Fibroblast of mammary gland (primary cell): ENCODE measurements at places on chromosomes 7 and 10.
A peak's percentile ranks its signal among the peaks of the same experiment; 100 is the strongest.

- peak; percentile 98 for DNase-seq
These were observed at the start of gene COL1A2 for GRCh38 chr7:94394437-94395140. TSS of gene COL1A2 (plus strand) at chr7:94394895. CDS start at chr7:94395032, 137 bp downstream.

DNA sequence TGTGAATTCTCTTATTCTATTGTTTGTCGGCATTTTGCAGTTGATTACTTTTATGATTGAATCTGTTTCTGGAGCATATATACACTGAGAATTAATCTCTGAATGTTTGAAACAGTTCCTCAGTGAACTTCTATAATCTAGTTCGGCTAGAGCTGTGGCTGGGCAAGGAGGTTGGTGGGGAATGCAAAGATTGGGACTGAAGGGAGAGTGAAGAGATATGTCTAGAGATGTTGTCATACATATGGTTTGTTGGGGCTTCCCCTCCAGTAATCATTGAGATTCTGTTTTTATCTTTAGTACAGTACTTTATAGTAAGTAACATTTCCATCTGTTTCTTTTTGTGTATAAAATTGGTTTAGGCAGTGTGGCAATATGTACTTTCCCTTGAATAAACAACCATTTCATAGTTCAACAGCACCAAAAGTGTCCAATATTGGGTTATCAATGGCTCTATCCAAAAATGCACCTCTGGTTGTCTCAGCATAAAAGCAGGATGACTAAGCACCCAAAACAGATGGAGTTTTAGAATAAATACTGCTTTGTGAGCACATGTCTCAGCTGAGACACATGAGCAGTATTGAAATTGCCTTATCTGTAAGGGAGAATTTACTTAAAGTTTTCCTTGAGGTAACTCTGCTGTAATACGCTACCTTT lies 36.7 kb downstream of the WAC start:
- DNase-seq = peak; percentile 56

DNA sequence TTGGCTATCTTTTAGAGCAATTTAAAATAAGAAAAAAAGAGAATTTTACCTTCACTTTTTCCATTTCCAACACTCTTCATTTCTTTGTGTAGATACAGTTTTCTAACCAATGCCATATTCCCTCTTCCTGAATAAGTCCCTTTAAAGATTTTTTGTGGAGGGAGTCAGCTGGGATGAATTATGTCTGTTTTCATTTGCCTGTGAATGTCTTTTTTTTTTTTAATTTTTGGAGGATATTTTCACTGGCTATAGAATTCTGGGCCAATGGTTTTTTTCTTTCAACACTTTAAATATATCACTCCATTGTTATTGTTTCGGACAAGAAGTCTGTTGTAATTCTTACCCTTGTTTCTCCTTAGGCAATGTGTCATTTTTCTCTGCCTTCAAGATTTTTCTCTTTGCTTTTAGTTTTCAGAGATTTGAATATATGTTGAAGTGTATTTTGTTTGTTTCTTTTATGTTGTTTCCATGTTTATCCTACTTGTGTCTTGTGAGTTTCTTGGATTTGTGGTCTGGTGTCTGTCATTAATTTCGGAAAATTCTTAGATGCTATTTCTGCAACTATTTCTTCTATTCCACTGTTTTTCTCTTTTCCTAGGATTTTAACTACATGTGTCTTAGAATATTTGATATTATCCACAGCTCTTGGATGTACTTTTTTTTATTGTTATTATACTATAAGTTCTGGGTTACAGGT lies 20.0 kb upstream of the CXCL12 start:
- no peak for DNase-seq

DNA sequence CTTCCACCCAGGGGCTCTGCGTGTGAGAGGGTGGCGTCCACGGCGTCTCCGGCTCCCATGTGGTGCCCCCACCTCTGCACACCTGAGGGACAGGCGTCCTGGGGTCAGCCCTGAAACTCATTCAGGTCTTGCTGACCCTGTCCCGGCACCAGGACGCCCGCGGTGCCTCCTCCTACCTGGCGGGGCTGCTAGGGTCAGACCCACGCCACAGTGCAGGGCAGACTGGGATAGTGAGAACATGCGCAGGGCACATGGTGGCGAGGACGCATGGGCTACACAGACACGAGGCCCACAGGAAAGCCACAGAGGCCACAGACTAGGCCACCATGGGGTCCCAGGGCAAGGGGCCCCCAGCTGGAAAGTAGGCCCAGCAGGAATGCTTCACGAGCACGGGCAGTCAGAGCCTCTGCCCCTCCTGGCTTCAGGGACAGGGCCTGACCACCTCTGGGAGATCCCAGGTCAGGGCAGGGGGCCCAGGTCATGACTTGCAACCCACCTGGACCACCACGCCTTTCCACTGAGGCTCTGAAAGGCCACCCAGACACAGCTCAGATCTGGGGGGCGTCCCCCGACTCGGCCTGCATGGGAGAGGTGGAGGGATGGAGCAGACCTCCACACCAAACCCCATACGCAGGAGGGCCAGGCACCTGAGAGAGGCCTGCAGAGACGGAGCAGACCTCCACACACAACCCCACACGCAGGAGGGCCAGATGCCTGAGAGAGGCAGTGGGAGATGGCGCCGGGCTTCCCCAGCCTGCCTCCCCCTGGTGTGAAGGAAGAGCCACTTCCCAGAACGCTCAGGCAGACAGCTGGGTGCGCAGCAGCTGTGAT lies 188.6 kb downstream of the ELFN1 start:
- DNase-seq = no peak

GRCh38 chr10:72029414-72029813 lies 58.9 kb downstream of the SPOCK2 start:
- no peak for DNase-seq

- no peak for DNase-seq
These were observed 313.4 kb downstream of the DNAJB6 start for GRCh38 chr7:157650131-157650631.

GRCh38 chr7:75694638-75695399 lies 43.9 kb downstream of the HIP1 start:
- DNase-seq = no peak

GRCh38 chr10:120543291-120543690 lies 86.3 kb downstream of the PLPP4 start:
- DNase-seq = no peak

GRCh38 chr10:133458021-133458709 lies 4.4 kb downstream of the SCART1 start:
- DNase-seq = no peak

DNA sequence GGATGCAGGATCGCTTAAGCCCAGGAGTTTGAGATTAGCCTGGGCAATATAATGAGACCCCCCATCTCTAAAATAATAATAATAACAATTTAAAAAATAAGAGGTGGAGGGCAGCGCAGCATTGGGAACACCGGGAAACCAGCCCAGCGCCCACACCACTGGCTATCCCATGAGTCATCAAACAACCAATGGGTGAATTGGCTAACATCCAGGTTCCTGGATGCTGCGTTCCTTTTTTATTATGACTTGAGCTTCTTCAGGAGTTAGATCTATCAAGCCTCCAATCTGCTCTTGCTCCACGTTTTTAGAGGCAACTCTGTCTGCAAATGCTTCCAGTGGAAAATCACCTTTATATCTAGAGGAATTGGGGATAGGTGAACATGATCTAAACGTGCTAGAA lies 10.0 kb upstream of the LRRC4 start:
- DNase-seq = peak; percentile 88

DNA sequence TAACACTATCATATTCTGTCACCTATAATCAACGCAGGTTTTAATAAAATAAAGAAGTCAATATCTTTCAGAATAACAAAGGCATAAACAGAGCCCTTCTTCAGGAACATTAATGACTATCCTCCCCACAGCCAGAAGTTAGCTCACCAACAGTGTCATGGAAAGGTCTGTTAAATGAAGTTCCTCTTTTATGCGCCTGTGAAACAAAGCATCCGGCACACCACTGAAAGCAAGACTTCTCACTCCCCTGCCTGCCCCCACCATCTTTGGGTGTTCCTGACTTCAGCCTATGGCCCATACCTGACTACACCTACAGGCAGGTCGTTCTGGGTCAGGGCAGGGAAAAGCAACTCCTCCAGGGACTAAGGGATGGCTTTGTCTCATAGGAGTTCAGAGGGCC lies 205.4 kb downstream of the FANK1 start:
- DNase-seq = no peak

DNA sequence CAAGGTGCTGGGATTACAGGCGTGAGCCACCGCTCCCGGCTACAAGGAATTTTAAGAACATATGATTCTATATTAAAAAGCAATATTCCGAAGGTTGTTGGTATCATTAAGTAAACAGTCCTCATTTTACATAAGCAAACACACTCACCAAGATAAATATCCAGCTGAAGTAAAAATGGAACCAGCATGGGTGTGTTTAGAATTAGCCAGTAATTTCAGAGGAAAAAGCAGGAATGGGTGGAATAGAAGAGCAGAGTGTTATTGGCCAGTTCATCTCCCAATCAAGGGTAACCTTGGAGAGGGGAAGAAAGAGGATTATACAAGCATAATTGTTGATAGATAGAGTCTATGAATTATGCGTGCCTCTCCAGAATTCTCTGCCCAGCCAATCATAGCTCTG lies 31.7 kb upstream of the MAT1A start:
- DNase-seq = no peak

- DNase-seq = no peak
These were observed 6.7 kb downstream of the RASSF4 start for GRCh38 chr10:44966129-44966815.

GRCh38 chr10:93068411-93069244 lies 5.1 kb upstream of the CYP26A1 start:
- peak; percentile 49 for DNase-seq

DNA sequence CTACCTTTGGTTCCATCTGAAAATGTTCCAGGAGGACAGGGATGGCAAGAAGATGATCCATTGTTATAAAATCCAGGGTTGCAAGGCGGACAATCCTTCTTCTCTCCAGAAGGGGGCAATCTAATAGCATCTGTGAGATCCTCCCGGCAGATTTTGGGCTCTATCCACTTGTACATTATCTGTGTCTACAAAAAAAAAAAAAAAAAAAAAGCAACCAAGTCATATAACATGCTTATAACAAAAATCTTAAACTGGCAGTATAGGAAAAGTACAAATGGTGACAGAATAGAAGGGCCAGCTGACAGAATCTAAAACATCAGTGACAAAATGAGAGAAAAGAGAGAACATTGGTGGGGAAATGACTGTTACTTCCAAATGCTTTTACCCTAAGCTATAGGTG lies 132.7 kb downstream of the ELAPOR2 start:
- peak; percentile 71 for DNase-seq

DNA sequence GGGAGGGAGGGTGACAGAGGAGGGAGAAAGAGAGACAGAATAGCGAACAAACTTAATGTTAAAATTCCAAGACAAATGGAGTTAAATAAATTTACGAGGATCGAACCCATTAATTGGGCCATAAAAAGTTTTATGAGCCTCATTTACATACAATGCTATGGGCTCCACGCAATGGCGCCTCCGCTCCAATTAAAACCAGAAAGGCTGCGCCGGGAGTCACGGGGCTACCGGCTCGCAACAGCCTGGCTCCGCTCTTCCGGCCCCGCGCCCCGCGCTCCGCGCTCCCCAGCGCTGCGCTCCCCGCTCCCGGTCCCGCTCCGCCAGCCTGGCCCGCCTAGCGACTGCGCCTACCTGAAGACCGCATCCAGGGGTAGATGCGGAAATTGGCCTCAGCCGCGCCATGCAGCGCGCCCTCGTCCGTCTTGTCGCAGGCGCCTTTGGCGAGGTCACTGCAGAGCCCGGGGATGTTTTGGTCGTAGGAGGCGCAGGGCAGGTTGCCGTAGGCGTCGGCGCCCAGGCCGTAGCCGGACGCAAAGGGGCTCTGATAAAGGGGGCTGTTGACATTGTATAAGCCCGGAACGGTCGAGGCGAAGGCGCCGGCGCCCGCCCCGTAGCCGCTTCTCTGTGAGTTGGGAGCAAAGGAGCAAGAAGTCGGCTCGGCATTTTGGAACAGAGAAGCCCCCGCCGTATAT lies 513 bp downstream of the HOXA7 start:
- peak; percentile 29 for DNase-seq

DNA sequence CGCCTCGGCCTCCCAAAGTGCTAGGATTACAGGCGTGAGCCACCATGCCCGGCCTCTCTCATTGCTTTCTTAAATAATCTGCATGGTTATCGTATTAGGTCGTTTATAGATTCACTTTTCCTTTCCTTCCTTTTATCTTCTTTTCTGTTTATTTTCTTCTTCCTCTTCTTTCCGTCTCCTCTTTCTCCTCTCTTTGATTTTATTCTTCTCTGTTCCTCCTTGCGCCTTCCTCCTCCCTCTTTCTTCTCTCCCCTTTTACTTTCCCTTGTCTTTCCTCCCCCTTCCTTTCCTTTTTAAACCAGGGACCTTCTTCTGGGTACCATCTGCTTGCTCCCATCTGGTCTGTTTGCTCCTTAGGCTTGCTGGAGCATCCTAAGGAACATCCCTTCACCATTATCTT lies 18.6 kb downstream of the MLLT10 start:
- DNase-seq = no peak

GRCh38 chr10:119497243-119497642 lies 45.3 kb downstream of the RGS10 start:
- no peak for DNase-seq

- no peak for DNase-seq
These were observed 125.1 kb downstream of the SFMBT2 start for GRCh38 chr10:7285522-7286322.

DNA sequence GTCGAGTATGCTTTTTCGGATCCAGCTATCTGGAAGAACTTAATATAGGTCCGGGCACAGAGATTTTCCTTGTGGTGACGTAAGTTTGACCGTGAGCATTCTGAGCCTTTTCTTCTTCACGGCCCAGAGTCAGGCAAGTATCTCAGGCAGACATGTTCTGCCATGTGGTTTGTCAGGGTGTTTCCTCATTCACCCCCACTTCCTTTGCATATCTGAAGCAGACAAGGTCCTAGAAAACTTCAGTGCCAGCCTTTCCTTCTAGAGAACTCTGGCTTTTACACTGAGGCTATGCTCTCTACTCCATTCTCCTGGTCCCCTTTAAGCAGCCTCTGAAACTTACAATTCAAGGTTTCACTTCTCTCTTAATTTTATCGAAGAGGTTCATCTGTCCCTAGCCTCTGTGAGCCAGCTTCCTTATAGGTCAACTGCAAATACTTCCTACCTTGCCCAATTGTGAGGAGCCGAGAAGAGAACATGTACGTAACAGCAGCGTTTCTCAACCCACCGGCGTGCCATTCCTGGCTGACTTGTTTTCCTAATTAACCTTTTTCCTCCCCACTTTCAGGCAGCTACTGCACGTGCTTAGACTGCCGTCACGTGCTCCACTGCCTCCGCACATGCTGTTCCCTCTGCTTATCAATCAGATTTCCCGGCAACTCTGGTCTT lies 47.3 kb downstream of the CDCA7L start:
- no peak for DNase-seq

DNA sequence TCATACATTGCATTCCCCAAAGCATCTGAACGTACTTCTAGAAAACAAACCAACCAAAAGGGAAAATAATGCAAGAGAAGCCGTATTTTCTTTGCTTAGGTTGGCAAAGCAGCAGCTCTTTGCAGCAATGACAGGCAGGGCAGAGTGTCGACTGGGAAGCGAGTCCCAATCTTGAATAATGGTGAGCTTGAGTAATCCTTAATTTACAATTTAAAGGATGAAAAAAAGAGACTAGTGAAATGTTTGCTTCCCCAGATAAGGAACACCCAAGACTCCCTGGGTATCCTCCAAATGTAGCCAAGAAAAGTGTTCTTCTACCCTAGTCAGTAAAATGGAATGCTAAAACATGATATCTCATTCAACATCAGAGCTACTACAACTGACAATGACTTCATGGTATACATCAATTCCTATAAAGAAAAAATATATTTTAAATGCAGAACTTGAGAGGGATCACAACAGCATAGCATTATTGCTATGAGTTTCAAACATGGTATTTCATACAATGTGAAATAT lies 32.0 kb downstream of the GPAM start:
- DNase-seq = no peak
